Esophagus squamous epithelium (tissue), 5 donors: ENCODE measurements at places on chromosomes 16 and 17.

- no peak for DNase-seq
Observed at GRCh38 chr16:86501989-86502855, 8.1 kb upstream of the FOXF1 start.

- DNase-seq, result no peak
Observed at GRCh38 chr16:59249011-59249410, 514.9 kb upstream of the GOT2 start.

GRCh38 chr17:50345432-50346312 is at the start of gene XYLT2:
Gene XYLT2 (plus strand): TSS chr17:50346126. CDS start chr17:50346141, 15 bp downstream.
- DNase-seq, result no peak

DNA sequence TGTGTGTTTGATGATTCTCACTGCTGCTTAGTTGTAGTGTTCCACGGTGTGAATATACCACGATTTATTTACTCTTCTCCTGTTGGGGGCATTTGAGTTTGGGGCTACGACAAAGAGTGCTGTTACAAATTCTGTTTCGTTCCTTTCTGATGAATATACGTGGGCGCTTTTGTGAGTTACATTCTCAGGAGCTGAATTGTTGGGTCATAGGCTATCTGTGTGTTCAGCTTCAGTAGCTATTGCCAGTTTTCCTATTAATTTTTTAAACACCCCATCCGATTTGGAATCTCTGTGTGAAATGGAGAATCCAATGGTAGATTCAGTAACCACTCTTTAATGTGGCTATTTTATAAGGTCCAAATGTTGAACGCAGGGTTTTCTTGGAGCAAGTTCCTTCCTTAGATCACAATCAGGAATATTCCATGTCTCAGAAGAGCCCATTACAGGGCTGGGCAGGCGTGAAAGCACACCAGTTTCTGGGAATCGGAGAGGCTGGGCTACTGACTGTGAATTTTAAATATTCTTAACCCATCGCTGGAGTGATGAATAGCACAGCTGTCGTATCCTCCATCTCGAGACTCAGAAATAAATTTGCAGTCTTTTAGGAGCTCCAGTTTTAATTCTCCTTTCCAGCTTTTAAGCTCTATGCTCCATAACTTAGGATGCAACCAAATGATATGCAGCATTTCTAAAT is 115.9 kb downstream of the PITPNC1 start:
- DNase-seq, result no peak

GRCh38 chr16:56262551-56263245 is 71.4 kb downstream of the GNAO1 start:
- DNase-seq, result no peak
